ENCODE measurements at places on chromosomes 13 and 19.

DNA sequence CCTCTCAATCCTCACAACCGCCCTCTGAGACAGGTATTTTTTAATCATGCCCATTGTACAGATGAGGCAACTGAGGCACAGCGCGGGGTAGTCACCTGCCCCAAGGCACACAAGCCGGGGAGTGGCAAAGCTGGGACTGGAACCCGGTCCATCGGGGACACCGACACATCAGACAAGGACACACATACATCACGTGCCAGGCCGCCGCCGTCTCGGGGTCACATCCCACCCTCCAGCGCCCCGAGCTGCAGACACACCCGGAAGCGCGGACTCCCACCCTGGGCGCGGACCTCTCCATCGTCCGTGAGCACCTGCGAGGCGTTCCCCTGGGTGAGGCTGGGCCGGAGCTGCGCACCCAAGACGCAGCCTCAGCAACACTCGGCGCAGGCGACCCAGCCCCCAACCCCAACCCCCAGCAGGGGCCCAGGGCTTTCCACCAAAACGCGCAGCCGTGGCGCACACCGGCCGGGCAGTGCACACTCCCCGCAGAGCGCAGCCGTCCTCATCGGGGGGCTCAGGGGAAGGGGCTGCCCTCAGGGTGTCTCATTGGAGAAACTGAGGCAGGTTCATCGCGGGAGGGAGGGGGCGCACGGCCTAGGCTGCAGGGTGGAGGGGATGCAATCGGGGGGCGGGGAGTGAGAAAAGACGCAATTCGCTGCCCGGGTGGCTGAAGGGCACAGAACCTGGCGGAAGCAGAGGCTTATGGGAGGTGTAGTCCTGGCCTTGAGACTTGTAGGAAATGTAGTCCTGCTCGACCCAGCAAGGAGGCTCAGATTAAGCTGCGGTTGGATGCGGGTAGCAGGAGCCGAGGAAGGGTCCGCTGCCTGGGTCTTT is 1.9 kb upstream of the LMTK3 start:
- DNase-seq: peak; percentile 91

GRCh38 chr19:29086646-29087045 is 126.3 kb downstream of the UQCRFS1 start:
- no peak for DNase-seq

- DNase-seq: no peak
Observed at GRCh38 chr13:105349082-105349723, 1186.3 kb downstream of the EFNB2 start.

GRCh38 chr19:4829001-4829712 is 2.4 kb downstream of the TICAM1 start:
- DNase-seq: peak; percentile 76

GRCh38 chr19:1634938-1635243 is 17.5 kb downstream of the TCF3 start:
- DNase-seq: no peak

DNA sequence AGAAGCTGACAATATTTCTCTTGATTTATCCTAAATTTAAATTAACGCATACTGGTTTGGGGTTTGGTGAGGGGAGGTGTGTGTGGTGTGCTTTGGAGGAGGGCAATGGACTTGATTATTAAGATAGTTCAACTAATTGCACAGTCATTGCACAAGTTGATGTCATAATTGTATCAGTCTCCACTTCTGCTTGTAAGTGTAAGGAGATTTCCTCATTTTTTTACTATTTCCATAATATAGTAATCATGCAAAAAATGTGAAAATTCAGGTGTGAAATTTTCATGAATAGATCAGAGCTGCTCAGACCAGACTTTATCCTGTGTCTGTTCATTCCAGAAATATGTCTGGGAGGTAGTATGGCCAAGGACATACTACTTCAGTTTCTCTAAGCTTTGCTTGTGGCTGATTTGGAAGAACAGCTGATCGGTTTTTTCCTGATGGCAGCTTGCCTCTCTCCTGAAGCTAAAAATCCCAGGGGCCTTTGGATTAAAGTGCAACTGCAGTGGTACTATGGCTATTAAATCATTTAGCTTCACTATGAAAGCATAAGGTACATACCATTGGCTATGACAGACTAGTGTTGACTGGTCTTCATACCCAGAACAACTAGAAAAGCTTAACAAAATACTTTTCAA is 201.8 kb upstream of the MIR17HG start:
- DNase-seq: peak; percentile 29
